ENCODE measurements at places on chromosomes 1 and 21. TPM values are rescaled to one million over a fixed set of nuclear protein-coding genes. Genes with fewer than 3 reads are reported as not detected.

CENPF gene
- 54.4 TPM for total RNA-seq

KANK4 gene
- not detected for total RNA-seq

PIGR gene
- 0.07 TPM for total RNA-seq

URB1 gene
- total RNA-seq = 39.2 TPM

USH2A gene
- total RNA-seq = not detected

PLPPR5 gene
- not detected for total RNA-seq

TMEM240 gene
- 0.52 TPM for total RNA-seq

KCTD3 gene
- 6.9 TPM for total RNA-seq

UTS2 gene
- total RNA-seq = not detected

VCAM1 gene
- not detected for total RNA-seq

TBX19 gene
- total RNA-seq = 3.2 TPM

RBBP5 gene
- 27.2 TPM for total RNA-seq

RUNX3 gene
- 112 TPM for total RNA-seq

CR1L gene
- not detected for total RNA-seq

CD2 gene
- 501 TPM for total RNA-seq

MNDA gene
- not detected for total RNA-seq

TMEM82 gene
- not detected for total RNA-seq
